ENCODE measurements at places on chromosomes 1 and 21.

- DNase-seq = no peak
Observed at GRCh38 chr1:16117369-16117768, 38.5 kb downstream of the EPHA2 start.

- no peak for DNase-seq
Observed at GRCh38 chr1:108854221-108855019, 2.5 kb downstream of the AKNAD1 start.

DNA sequence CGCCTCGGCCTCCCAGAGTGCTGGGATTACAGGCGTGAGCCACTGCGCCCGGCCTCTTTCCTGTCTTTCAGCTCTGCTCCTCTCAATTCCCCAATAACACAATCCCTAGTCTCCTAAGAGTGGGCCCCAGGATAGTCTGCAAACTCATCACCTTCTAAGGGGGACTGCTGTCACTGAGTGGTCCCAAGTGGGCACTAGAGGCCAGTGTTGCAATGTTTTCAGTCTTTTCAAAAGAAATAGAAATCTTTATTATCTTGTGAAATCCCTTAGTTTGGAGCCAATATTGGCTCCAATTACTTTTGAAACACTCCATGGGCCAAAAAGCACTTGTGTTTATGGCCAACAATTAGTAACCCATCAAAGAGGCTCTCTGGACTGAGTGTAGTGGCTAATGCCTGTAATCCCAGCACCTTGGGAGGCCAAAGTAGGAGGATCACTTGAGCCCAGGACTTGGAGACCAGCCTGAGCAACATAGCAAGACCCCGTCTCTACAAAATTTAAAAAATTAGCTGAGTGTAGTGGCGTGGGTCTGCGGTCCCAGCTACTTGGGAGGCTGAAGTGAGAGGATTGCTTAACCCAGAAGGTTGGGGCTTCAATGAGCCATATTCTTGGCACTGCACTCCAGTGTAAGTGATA, 28.6 kb upstream of the ZNF697 start:
- DNase-seq = no peak

GRCh38 chr1:39398278-39399021, 93.0 kb upstream of the BMP8A start:
- no peak for DNase-seq

DNA sequence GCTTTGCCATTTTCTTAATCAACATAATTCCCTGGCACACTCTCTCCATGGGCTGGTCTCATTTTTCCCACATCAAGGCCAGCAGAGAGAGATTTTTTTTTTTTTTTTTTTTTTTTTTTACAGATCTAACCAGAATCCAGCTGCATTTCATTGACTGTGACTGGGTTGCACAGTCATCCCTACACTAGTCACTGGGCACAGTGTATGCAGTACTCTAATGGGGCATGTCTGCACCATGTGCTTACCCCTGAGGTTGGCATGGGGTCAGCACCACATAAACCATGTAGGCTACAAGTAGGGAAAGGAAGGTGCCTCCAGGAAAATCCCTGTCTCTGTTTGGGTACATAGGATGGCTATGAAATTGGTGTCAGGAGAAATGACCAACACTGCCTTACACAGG, 64.1 kb upstream of the LRP8 start:
- DNase-seq = no peak

DNA sequence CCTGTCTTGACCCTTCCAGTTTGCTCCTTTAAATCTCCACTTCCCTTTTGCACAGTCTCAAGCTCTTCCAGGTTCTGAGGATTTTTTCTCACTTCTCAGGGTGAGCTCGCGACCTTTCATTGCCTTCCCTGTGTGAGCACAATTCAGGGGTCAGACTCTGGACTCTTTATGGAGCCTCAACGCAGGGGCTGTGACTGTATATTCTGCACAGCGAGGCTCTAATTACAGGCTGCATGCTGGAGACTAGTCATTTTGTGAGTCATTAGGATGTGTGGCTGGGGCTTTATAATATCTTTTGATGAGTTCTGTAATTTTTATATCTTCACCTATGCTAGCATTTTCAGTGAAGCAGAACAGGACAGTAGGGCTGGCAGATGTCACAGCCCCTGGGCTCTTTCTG, 270.7 kb downstream of the KAZN start:
- no peak for DNase-seq

DNA sequence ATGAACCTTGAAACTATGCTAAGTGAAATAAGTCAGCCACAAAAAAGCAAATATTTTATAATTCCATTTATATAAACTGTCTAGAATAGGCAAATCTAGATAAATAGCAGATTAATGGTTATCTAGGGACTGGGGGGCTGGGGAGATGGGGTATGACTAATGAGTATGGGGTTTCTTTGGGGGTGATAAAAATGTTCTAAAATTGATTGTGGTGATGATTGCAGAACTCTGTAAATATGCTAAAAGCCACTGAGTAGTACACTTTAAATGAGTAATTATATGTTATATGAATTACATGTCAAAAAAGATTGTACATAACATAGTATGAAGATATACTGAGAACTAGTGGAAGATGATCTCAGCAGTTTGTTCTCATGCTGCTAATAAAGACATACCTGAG, 675.0 kb downstream of the KIF26B start:
- no peak for DNase-seq

GRCh38 chr1:83810144-83810543, 188.8 kb downstream of the TTLL7 start:
- no peak for DNase-seq

DNA sequence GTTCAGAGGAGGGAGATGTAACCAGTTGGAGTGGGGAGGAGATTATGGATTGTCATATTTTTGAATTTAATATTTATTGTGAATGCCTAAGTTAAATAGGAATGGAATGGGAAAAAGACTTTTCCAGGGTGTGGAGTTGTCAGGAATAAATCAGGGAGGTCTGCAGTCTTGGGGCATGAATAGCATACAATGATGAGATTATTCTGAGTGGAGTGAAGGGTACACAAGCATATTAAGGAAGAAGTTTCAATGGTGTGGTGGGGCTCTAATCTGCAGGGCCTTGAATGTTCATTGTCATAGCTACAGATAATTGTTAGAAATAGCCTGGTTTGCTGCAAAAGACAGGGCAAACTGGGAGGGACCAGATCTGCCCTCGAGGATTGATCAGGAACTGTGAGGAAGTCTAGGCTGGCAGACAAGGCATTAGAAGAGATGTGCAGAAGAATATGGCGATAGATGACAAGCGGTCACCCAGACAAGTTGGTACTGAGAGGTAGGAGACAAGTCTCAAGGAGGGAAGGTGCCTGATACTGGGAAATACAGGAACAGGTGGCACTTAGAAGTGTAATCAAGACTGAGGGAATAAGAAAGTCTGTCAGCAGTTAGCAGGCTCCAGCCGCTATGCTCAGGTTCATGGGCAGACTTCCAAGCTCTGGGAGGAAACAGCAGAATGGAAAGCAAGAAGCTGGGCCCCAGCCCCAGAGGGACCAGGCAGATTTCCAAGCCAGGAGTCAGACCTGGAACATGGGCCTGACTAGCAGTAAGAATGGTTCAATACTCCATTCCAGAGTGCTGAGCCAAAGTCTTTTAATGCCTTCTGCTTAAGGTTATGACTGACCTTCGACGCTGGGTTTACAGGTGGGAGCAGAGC, 20.9 kb upstream of the RGL1 start:
- no peak for DNase-seq

DNA sequence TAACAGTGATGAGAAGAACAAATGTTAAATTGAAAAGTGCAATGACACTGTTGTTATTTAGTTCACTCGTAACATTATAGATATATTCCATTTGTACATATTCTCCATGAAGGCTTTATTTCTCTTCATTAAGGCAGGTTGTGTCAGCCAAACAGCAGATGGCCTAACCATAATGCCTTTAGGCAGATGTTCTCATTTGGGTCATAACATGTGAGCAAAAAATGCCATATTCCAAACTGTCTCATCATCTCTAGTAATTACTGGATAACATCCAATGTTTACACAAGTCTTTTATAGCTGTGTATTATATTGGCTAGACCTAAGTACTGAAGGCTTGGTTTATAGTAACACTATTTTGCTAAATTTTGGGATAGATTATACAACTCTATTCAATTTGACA, 87.2 kb upstream of the CHODL start:
- no peak for DNase-seq

- peak; percentile 34 for DNase-seq
Observed at GRCh38 chr1:204507317-204508105, 8.7 kb upstream of the MDM4 start.

DNA sequence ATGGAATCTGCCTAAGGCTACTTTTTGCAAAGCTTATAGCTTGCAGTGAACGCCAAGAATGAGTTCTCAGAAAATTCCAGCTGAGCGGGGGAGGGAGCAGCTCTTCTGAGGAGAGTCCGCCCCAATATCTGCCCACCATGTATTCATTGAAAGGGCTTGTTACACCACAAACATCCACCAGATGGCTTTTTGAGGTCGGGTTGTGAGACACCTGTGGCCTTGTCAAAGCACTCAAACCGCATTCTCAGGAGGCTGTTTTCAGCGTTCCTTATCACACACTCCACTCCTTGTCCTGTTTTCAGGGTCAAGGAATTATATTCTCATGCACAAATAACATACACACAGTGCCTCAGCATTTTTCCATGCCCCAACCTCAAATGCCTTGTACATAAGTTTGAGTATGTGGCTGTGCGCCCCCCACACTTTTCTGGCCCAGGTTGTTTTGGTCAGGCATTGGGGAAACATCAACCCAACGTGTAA, 3.9 kb upstream of the C4BPB start:
- DNase-seq = peak; percentile 78

DNA sequence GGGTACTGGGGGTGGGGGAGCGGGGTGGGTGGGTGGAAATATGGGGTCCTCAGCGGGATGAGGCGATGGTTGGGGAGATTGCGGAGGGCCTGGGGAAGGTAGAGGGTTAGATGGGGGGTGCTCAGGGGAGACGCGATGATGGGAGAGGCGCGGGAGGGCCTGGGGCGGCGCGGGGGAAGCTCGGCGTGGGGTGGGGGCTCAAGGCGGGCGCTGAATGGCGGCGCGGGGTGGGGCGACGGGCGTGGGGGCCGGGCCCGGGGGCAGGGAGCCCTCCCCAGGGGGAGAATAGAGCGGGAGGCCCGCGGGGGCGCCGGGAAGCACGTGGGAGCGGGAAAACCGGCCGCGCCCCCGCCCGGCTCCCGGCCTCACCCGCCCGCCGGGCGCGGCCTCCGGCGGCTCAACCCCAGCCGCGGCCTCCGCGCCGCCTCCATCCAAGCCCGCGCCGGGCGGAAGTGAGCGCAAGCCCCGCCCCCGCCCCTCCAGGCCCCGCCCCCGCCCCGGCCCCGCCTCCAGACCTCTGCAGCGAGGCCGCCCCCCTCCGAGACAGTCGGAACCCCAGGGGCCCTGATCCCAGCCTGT, at the start of gene FAAP20:
Gene FAAP20 (minus strand): TSS at position 454 of the 579 bp plus-strand sequence. CDS start 23 bp downstream, at position 431.
- DNase-seq = peak; percentile 71

DNA sequence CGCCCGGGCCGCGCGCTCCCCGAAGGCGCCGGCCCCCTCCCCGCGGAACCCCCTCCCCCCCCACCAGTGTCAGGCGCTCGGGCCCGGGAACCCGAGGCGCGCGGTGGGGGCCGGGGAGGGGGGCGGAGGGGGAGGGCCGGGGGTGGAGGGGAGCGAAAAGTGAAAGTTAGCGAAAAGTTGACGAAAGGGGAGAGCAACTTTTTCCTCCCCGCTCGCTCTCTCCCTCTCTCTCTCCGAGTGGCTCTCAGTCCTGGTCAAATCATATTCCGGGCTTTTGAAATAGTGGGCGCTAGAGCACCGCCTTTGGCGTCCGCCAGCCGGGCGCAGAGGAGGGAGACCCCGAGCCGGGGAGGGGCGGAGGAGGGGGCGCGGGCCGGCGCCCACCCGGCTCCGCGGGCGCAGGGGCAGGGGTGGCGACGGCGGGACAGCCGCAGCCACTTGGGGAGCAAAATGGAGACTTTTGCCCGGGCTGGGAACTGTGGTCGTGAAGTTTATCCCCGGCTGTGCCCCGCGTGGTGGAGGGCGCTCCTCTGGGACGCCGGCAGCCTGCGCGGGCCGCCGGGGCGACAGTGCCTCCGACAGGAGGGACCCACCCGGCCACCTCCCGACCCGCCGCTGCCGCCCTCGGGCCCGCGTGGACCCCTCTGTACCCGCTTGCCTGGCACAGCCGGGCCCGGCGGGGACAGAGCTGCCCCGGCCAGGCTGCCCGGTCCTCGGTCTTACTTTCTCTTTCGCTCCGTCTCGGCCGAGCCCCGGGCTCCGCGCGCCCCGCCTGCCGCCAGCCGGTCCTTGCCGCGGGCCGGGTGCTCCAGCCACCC, 697 bp downstream of the PRDM16 start:
- DNase-seq = no peak

- DNase-seq = no peak
Observed at GRCh38 chr21:44002511-44002910, 9.6 kb upstream of the TRAPPC10 start.

DNA sequence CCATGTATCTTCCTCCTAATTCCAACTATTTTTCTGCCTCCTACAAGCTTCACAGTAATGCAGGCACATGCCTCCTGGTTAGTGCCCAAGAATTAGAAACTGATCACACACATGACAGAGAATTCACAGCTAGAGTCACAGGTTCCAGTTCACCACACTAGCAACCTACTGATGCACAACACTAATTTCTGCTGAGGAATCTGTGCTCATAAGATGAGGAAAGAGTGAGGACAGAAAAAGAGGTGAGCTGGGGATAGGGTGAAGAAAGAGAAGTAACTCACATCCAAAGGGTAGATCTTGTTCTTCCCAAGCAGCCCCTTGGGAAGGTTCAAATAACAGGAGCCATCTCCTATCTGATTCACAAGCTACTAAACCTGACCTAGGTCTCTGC, 61.3 kb downstream of the PUM1 start:
- no peak for DNase-seq

DNA sequence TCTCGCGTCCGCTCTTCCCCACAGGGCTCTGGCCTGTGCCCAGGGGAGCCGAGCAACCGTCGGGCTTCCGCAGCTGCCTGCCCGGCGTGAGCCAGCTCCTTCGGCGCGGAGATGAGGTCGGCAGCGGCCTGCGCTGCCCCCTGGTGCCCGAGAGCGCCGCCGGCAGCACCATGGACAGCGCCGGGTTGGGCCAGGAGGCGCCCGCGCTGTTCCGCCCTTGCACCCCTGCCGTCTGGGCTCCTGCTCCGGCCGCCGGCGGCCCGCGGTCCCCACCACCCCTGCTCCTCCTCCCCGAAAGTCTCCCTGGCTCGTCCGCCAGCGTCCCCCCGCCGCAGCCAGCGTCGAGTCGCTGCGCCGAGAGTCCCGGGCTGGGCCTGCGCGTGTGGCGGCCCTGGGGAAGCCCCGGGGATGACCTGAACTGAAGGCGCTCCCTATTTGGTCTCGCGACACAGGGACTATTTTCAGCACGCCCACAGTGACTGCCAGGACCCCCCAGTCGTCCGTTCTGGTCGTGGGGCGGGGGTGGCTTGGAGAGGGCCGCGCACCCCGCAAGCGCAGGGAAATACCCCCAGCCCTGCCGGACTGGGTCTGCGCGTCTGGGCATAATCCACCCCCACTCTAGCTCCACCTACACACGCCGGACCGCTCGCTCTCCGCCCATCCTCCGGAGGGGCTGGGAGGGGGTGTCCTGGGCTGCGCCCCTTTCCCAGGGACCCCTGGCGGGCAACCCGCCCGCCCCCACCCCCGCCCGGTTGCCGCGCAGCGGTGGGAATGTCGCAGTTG, 1.3 kb downstream of the HES3 start:
- peak; percentile 79 for DNase-seq

DNA sequence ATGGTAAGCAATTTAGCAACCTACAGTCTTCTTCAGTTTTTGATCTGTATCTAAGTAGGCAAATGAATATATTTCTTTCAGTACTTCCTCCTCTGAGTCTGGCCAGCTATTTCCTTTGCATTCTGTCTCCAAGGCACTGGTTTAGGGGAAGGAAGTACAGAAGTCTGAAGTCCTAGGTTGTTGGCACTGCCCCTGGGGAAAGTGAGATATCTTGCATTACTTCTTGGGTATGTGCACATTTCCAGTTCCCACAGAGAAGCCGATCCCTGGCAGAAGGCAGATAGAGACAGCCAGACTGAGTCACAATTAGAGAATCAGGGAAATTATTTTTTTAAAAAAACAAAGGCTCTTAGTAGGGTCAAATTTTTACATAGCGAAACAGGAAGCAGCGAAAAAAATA, 98.8 kb downstream of the RASAL2 start:
- no peak for DNase-seq

All from activated CD4-positive, alpha-beta T cell treated with anti-CD3 and anti-CD28 coated beads, Interleukin-2, amount 10 ng/mL, durations not matched to agents 7 days and 5 days (primary cell).